ENCODE measurements at places on chromosomes 7 and 10.

DNA sequence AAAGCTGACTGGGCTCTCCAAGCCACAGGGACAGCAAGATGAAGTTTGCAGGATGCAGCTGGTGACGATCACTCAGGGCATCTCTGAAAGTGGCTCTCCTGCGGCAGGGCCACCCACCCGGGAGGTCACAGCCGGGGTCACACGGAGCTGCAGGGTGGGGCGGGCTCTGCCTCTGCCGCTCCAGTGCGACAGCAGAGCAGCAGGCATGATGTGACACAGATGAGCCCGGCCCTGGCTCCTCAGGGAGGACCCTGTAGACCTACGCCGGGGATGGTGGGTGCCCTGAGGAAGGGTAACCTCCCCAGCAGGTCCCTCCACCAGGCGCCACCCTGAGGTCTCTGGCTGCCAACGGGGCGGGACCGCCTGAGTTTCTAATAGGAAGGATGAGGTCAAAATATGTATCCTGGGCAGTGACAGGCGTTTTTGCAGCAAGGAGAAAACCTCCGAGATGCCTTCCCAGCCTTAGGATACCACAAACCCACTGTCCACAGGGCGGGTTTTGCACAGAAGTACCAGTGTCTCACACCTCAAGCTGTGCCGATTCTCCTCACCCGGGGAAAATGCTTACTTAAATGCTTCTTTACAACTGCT, 114.8 kb upstream of the DIP2C start:
- DNase-seq, result no peak

GRCh38 chr10:130635528-130635927, 499.3 kb downstream of the GLRX3 start:
- no peak for DNase-seq

DNA sequence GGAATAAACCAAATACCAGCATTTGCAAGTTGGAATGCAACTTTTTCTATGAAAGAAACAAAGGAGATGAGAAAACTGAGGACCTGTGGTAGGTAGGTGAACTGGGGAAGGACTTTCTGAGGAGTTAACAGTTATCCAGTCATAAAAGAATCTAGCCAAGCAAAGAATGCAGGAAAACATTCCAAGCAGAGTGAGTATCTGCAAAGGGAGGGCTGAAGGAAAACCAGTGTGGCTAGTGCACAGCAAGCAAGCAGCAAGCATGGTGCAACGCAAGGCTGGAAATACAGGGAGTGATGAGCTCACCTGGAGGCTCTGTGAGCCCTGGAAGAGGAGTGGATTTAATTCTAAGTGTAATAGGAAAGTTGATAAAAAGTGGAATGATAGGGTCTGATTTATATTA, 44.0 kb downstream of the RTKN2 start:
- DNase-seq, result no peak

DNA sequence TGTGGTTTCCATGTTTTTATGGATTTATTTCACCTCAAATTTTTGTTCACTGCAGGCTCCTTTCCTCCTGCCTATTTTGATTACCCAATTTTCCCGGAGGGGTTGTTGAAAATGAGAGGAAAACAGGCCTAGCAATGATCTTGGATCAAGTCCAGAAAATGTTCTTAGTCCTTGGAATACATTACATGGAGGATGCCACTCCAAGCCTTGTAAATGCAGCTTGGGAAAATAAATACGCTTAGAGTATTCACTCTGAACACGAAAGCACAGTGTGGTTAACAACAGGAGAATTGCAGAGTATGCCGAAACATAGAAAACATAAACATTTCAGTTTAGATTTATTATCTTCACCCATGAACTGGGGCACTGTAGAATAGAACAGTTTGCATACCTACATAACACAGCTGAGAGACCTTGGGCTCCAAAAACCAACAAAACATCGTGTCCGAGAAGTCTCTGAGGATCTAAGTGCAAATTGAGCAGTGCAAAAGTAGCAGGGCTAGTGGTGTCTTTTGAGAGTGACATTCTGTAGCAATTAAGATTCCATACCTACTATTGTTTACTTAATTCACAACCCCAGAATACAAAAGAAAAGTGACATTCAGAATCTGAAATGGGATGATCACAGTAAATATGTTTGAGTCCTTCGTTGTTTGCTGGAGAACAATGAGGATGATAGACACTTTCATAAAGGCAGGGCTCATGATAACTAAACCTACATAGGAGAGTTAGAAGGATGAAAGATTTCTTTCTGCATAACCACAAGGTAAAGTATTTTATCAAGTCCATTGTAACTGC, 7.6 kb upstream of the CD36 start:
- DNase-seq, result no peak

- no peak for DNase-seq
Measured at GRCh38 chr10:33355274-33355673, 20.8 kb upstream of the NRP1 start.

- no peak for DNase-seq
Measured at GRCh38 chr7:39414224-39415035, 151.8 kb upstream of the YAE1 start.

DNA sequence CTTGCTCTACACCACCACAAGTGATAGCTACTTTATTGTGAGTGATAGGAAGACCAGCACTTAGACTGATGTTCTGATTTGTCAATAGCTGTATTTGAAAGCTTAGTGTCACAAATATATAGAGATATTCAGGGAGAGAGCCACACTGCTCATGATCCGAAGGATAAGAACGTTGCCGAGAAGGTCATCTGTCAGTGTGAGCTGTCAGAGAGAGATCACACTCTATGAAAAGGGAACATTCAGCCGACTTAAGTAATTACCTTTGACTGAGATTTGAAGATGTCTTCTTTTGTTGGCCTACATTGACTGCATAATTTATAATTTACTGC, 322.6 kb downstream of the TFEC start:
- DNase-seq, result no peak

- DNase-seq, result no peak
Measured at GRCh38 chr10:129846991-129847391, 117.1 kb downstream of the EBF3 start.

- DNase-seq, result no peak
Measured at GRCh38 chr7:11457419-11457818, 374.6 kb downstream of the THSD7A start.

DNA sequence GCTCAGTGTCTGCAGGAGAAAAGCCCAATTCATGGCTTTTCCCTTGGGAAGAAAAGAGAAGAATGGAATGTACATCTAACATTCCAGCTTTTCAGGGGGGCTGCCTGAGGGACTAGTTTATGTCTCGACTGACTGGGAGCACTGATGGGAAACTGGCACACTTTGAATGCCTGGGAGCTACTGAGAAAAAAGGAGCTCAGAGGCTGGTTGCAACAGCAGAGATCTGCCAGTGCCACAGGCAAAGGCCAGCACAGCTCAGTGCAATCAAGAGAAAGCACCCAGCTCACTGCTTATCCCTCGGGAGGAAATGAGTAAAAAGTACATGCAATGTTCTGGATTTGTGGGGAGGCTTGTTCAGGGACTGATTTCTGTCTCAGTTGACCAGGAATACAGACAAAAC, 226.2 kb downstream of the COBL start:
- no peak for DNase-seq

GRCh38 chr7:24378871-24379616, 95.1 kb downstream of the NPY start:
- DNase-seq, result no peak

DNA sequence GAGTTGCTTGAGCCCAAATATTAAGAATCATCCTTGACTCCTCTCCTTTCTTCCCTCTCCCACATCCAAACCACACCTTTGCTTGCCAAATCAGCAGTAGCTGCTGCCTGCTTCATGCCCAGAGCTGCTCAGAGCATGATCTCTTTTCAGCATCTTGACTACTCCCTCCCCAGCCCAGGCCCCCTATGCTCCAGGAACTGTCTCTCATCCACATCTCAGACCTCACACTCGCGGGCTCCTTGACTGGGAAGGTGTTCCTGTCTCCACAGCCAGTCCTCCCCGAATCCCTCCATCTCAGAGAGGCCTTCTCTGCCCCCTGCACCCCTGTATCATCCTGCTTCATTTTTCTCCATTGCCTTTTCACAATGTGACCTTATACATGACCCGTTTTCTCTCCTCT, 157.0 kb downstream of the DNAJB6 start:
- no peak for DNase-seq

GRCh38 chr10:92267343-92267742, 23.5 kb downstream of the CPEB3 start:
- DNase-seq, result no peak

- no peak for DNase-seq
Measured at GRCh38 chr7:26187380-26188205, 13.0 kb downstream of the HNRNPA2B1 start.

GRCh38 chr7:2604608-2605174, 27.1 kb upstream of the TTYH3 start:
- no peak for DNase-seq

- no peak for DNase-seq
Measured at GRCh38 chr10:113808168-113808567, 45.7 kb downstream of the DCLRE1A start.

DNA sequence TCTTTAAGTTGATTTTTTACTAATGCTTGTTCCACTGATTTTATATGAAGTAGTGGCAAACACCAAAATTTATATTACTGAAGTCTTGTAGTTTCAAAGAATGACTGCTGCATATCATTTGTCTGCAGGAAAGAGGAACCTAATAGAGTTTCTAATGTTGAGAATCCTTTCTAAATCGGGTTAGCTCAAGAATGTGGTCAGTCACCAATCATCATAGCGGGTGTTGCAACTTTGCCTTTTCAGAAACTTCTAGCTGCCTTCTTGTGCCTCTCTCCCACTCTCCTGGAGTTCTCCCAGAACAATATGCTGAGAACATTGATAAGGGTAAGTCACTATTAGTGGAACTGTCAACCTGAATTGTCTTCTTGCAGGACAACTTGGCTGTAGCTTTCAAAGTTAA, 524.8 kb upstream of the SORCS1 start:
- DNase-seq, result no peak

GRCh38 chr10:75540981-75541380, 109.6 kb downstream of the LRMDA start:
- DNase-seq, result no peak

DNA sequence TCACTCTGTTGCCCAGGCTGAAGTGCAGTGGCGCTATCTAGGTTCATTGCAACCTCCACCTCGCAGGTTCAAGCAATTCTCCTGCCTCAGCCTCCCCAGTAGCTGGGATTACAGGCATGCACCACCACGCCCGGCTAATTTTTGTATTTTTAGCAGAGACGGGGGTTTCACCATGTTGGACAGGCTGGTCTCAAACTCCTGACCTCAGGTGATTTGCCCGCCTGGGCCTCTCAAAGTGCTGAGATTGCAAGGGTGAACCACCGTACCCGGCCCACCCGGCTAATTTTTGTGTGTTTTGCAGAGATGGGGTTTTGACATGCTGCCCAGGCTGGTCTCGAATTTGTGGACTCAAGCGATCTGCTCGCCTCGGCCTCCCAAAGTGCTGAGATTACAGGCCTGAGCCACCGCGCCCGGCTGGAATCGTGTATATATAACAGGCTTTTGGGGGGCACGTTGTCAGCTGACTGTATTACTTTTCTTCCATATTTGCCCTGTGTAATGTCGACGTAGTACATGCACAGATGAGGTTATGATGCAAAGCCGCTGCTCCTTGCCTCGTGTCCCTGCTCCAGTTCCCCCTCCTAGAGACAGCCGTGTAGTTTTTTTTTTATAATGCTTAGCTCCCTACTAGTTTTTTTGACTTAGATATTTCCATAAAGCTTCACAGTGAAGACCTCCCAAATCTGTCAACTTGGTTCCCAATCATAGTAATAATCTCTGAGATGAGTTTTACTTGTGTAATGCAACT, 883 bp upstream of the TRA2A start:
- DNase-seq, result no peak

DNA sequence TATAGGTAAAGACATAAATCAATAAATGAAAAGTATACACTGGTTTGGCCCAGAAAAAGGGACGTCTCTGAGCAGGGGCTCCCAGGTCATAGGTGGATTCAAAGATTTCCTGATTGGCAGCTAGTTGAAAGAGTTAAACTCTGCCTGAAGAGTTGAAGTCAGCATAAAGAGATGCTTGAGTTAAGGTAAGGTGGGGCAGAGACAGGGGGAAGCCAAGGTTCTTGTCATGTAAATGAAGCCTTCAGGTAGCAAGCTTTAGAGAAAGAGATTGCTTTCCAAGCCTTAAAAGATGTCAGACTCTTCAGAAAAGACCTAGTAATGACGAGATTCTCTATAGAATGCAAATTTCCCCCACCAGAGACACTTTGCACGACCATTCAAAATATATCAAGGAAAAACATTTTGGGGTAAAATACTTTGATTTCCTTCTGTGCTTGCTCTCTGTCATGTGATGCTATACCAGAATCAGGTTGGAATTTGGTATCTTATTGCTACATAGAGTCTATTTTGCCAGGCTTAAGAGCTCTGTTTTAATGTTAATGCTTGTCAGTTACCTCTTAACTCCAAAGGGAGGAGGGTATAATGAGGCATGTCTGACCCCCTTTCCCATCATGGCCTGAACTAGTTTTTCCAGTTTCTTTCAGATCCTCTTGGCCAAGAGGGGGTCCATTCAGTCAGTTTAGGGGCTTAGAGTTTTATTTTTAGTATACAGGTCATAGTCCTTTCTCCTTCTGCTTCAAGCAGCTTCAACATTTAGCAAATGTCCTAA, 429.6 kb downstream of the ADRA2A start:
- no peak for DNase-seq

DNA sequence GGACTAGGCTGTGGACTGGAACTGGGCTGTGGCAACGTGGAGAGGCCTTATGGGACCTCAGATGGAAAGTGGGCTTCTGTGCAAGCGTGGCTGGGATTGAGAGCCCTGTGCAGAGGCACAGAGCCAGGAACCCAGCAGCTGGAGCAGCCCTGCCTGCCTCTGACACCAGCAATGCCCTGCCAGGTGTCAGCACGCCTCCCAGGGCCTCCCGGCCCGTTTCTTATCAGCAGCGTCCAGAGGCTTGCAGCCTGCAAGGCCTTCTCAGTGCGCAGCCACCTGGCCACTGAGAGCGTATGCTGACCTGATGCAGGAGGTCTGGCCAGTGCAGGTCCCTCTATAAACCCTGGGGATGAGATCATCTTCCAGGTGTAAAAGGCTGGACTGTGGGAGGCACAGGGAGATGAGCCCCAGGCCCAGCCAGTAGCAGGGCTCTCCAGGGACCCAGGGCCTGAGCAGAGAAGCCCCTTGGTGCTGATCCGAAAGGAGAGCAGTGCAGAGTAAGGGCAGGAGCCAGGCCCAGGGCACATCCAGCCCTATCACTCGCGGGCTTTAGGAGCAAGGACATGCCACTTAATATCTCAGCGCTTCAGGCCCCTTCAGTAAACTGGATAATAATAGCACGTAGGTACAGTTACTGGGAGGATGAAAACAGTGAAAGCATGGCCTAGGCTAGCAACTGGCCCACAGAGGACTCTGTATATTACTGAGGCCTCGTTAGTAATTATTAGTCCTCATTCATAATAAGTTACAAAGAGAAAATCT, 38.8 kb upstream of the ANTXRL start:
- DNase-seq, result no peak

DNA sequence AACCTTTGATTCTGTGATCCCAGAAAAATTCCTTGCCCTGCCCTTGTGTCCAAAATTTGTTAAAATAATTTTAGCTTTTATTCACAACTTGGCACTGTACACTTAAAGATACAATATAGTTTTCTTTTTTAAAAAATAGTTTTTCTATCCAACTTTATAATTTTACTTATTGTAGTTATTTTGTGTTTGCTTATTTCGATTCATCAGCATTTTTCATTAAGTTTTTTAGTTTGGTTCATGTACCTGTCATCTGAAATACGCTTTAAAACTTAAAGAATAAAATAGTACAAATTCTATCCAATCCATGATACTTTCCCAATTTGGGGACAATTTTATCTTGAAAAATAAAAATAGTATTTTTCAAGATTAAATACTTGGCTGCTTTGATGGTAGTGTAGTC, 514.8 kb downstream of the AUTS2 start:
- no peak for DNase-seq

- no peak for DNase-seq
Measured at GRCh38 chr10:100551196-100551595, 15.5 kb downstream of the HIF1AN start.
